ENCODE measurements at places on chromosomes 13 and 19.

- DNase-seq = peak; percentile 60
Observed at GRCh38 chr13:40585911-40586471, 80.5 kb downstream of the FOXO1 start.

- DNase-seq = no peak
Observed at GRCh38 chr13:36430247-36431203, 1.8 kb upstream of the CCNA1 start.

DNA sequence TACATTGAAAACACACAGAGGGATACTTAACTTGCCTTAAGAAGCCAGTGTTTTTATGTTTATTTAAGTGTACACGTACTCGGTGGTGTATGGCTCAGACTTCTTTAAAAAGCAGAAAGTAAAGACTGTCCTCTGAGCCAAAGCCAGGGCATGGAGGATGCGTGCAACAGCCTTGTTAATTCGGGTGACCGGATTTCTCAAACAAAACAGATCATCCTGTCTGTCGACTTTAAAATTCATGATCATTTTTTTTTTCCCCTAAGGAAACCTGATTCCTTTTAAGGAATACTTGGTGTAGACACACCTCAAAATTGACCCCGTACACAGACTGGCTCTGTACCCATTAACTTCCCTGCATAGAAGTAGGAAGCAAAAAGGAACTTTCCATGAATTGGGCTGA, 124.7 kb upstream of the RNF113B start:
- no peak for DNase-seq

- no peak for DNase-seq
Observed at GRCh38 chr13:73879346-73880015, 254.7 kb downstream of the KLF12 start.

- no peak for DNase-seq
Observed at GRCh38 chr13:21399741-21400140, 59.4 kb downstream of the ZDHHC20 start.

DNA sequence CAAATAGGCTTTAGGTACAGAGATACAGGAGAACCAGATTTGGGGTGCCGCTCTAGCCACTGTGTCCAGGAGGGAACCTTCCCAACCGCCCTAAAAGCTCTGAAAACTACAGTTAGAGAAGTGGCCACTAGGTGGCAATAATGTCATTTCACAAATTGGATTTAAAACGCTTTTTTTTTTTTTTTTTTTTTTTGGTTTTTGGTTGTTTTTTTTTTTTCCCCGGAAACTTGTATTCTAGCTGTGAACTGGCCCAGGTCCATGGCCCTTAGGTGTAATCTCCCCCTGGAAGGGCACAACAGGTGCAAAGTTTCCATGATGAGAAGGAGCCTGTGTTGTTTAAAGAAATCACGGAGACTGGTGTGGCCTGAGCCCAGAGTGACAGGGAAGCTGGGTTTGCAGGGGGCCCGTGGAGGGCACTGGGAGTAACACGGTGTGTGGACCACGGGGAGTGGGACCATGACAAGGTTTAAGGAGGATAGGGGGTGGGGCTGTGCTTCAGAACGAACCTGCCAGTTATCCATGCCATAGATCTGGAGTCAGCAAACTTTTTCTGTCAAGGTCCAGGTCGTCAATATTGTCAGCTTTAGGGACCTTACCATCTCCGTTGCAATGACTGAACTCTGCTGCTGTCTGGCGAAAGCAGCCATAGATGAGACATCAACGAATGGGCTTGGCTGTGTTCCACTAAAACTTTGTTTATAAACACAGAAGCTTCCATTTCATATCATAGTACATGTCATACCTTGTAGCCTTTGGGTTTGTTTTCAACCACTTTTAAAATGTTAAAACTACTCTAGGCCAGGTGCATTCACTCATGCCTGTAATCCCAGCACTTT, 10.1 kb downstream of the OR1I1 start:
- DNase-seq = peak; percentile 82

DNA sequence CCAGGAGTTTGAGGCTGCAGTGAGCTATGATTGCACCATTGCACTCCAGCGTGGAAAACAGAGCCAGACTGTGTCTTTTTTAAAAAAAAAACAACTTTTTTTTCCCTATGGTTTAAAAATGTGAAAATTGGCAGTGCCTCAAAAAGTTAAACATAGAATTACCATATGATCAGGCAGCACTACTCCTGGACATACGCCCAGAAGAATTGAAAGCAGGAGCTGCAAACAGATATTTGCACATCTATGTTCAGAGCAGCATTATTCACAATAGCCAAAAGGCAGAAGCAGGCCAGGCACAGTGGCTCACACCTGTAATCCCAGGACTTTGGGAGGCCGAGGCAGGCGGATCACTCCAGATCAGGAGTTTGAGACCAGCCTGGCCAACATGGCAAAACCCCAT, 3.8 kb upstream of the RETN start:
- DNase-seq = no peak

GRCh38 chr13:19864024-19864745, 736 bp upstream of the ZMYM5 start:
- DNase-seq = peak; percentile 29

DNA sequence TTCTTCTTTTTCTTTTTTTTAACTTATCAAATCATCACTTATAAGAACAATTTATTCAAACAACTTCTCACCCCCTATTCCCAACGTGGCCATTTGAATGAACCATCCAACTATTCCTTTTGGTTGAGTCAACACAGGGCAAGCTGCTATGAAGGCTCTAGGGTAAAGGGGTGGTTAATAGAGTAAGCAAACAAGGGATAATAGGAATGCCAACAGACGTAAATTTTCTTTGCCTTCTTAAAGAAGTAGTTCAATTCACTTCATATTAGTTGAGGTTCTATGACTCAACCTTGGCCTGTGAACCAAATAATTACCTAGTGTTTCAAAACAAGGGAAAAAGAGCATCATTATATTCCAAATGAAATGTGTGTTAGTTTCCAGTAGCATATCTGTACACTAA, 1383.8 kb upstream of the SLC10A2 start:
- DNase-seq = no peak

DNA sequence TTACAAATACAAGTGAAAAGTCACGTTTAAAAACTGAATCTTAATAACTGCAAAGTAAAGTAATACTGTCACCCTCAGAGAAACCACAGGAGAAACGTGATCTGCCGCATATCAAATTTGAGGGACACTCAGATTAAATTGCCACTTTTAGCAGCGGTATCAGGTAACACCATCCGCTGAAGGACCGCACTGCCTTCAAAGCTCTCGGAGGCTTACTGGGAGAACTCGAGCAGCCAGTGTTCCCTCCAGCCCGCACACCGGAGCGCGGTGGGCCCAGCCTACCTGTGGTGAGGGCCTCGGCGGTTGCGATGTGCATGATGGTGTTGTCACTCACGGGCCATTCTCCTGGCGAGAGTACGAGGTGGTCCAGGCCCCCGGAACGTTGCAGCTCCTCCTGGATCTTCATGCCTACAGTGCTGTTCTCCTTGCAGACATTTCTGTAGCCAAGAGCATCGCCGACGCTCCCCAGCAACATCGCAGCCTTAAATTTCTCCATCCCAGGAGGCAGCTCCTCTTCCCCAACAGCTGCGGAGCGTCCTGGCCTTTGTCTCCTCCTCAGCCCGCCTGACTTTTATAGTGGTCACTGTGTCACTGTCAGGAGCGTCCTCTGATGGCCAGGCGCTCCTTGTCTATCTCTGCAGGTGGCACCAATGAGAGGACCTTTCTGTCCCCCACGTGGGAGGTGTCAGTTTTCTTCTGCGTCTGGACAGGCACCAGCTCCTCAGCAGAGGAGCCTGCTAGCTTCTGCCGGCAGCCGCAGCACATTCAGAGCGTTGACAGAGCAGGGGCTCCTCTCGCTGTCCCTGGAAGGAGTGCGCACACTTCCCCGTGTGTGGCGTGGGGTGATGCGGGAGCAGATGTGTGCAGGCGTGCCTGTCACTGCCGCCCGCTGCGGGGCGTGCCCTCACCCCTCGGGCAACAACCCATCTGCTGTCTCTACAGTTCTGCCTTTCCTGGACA, at the start of gene ADPRHL1:
TSS of gene ADPRHL1 (minus strand) at position 547 of the 960 bp plus-strand sequence. CDS start at position 496, 51 bp downstream.
- DNase-seq = no peak

- DNase-seq = peak; percentile 87
Observed at GRCh38 chr19:55599842-55600661, at the start of gene ZNF524. Gene ZNF524 (plus strand): TSS chr19:55600288. CDS start chr19:55602113, 1,825 bp downstream.

DNA sequence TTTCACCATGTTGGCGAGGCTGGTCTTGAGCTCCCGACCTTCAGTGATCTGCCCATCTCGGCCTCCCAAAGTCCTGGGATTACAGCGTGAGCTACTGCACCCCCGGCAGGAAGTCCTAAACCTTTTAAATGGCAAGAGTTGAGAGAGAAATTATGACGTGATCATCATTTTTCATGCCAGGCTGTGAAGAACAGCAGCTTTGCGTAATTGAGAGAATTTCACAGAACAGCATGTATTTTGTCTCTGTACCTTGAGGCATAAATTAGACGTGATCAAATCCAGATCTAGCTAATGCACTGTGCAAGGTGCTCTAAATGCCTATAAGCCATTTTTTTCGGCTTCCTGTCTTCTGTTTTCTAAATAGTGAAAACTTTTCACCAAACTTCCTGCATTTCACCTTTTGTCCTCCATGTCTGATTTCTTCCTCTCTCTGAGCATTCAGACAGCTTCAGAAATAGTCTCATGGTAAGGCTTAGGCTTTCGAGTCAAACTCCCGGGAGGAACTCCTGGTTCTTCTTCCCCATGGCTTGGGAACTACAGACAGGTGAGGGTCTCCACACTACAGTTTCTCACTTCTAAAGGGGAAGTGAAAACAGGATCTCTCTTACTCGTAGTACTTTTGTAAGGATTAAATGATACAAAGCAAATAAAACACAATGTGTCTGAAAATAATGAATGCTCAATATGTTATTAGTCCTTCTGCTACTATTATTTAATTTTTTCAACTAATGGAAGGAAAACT, 51.0 kb downstream of the WDFY2 start:
- DNase-seq = no peak

- no peak for DNase-seq
Observed at GRCh38 chr13:108033800-108034707, 181.3 kb downstream of the LIG4 start.

- DNase-seq = no peak
Observed at GRCh38 chr19:35501684-35502083, 11.4 kb upstream of the KRTDAP start.

DNA sequence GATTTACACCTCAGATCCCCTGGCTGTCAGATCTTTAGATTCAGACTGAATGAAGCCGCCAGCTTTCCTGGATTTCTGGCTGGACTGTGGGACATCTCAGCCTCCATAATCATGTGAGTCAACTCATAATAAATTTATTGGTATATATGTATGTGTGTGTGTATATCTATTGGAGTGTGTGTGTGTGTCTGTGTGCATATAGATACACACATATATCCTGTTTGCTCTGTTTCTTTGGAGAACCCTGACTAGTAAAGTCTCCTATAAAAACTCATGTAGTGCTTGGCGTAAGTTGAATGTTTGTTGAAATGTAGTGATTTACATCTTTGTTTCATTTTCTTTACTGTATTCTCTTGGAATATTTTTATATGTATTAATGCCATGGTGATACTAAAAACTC, 499.5 kb upstream of the KLF12 start:
- no peak for DNase-seq

DNA sequence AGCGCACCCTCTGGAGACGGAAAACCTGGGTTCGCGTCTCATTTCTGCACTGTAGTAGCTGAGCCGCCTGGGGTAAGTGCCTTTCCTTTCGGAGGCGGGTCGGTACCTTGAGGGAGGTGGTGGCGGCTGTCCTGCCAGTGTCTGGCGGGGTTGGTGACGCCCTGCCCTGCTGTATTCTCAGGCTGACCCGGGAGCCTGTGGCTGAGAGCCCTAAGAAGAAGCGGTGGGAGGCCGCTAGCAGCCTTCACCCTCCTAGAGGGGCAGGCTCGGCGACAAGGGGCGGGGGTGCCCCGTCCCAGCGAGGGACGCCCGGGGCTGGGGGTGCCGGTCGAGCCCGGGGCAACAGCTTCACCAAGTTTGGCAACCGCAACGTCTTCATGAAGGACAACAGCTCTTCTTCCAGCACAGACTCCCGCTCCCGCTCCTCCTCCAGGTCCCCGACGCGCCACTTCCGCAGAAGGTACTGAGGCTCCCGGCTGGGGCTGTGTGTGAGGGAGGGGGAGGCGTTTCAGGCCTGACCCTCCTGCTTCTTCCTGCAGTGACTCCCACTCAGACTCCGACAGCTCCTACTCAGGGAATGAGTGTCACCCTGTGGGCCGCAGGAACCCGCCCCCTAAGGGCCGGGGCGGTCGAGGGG, 6.9 kb downstream of the LENG8 start:
- DNase-seq = no peak

- no peak for DNase-seq
Observed at GRCh38 chr13:20704459-20705069, 1.1 kb downstream of the IL17D start.

- DNase-seq = peak; percentile 8
Observed at GRCh38 chr13:41048640-41049039, 12.7 kb upstream of the WBP4 start.

DNA sequence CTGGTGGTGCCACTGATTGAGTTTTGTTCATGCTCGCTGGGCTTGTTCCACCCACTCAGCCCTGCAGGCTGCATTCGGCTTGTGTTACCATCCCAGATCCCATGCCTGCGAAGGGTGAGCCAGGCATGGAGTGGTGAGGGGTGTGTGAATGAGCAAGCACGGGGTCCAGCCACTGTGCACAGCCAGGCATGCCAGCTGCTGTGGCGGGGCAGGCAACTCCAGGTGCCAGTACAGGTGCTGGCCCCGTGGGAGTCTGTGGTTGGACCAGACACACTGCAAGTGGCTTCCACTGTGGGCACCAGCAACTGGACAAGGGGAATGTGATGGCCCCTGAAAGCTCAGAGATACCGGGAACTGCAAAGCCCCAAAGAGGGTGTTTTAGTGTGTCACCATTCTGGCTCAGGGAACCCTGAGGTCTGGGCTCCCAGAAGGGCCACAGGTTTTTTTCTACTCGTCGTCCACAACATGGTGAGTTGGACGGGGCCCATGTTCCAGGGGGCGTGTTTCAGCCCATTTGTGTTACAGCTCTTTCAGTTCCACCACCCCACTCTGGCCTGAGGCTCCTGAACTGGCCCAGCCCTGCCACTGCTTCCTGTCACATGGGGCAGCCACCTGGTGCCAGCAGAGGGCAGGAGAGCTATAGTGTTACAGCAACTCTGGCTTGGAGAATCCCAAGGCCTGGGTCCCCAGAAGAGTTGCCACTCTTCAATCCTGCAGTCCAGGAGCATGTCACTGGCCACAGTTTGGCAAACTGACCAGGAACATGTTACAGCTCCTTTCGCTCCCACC, 217.0 kb upstream of the OBI1 start:
- no peak for DNase-seq

- no peak for DNase-seq
Observed at GRCh38 chr13:40878321-40878720, 88.9 kb downstream of the SLC25A15 start.

DNA sequence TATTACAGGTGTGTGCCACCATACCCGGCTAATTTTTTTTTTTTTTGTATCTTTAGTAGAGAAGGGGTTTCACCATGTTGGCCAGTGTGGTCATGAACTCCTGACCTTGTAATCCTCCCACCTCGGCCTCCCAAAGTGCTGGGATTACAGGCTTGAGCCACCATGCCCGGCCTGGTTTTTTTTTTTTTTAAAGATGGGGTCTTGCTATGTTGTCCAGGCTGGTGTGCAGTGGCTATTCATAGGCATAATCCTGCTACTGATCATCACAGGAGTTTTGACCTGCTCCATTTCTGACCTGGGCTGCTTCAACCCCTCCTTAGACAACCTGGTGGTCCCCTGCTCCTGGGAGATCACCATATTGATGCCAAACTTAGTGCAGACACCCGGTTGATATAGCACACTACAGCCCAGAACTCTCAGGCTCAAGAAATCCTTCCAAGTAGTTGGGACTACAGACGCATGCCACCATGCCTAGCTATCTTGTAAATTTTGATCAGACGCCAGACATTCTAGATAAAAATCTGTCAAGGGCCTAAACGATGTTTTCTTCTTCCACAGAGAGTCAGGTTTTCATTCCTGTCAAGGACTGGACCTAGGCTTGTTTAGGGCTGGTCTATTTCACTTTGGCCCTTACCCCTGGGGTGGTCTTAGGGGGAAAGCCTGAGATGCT, 9.5 kb downstream of the PLAUR start:
- DNase-seq = no peak

Measured in suppressor macrophage treated with lipopolysaccharide for 4 hours (primary cell).